AG04450 (cell line): ENCODE measurements at places on chromosomes 1 and 21.
A peak's percentile ranks its signal among the peaks of the same experiment; 100 is the strongest.

- no peak for DNase-seq
Observed at GRCh38 chr1:224132901-224133300, 19.0 kb downstream of the FBXO28 start.

- no peak for DNase-seq
Observed at GRCh38 chr1:160911441-160911840, 26.5 kb upstream of the ITLN1 start.

- no peak for DNase-seq
Observed at GRCh38 chr1:92443893-92444292, 42.8 kb downstream of the GFI1 start.

- no peak for DNase-seq
Observed at GRCh38 chr1:12773438-12773837, at the start of gene PRAMEF12. TSS of gene PRAMEF12 (plus strand) at chr1:12773738. CDS start at chr1:12774868, 1,130 bp downstream.

DNA sequence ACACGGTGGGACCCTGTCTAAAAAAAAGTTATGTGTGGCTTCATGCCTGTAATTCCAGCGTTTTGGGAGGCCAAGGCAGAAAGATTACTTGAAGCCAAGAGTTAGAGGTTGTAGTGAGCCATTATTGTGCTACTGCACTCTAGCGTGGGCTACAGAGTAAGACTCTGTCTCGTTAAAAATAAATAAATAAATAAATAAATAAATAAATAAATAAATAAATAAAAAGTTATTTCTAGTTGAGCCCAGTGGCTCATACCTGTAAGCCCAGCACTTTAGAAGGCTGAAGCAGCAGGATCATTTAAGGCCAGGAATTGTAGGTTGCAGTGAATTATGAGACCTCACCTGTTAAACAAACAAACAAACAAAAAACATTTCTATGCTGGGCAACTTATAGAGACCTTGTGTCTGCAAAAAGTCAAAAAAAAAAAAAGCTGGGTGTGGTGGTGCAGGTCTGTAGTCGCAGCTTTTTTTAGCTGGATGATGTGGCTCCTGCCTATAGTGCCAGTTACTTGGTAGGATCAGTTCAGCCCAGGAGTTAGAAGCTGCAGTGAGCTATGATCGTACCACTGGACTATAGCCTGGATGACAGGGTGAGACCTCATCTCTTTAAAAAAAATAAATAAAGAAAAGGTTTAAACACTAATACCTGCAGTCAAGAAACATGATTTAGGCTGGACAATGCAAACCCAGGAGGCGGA, 25.6 kb downstream of the GON4L start:
- DNase-seq: no peak

GRCh38 chr1:119008483-119009311, 20.6 kb upstream of the TBX15 start:
- peak; percentile 11 for DNase-seq

DNA sequence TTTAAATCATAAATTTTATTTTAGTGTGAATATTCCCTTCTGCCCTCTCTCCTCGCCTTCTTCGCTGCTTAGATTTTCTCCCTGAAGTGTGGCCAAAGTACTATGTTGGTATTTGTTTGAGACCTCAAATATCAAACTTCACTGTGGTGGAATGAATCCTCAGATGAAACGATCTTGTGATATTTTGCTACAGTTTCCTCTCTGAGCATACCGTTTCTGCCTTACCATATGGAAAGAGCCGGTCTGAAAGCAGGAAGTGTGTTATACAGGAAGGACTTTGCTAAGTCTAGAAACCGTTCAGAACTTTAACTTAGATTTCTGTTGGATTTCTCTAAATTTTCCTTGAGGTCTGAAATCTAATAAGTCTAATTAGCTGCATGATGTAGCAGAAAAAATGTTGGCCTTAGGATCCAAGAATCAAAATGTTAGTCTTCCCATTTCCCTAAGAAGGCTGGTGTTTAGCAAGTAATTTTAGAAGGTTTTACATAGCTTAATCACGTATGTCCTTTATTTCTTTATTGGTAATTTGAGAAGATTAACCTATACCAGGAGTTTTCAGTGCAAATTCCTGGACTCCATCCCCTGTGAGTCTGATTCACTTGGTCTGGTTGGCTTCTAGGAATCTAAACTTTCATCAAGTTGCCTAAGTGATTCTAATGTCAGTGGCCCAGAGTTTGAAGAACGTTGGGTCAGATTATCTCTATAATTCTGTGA, 30.7 kb downstream of the SDCCAG8 start:
- DNase-seq: no peak

- DNase-seq: no peak
Observed at GRCh38 chr1:151165281-151165737, 393 bp downstream of the LYSMD1 start.

- no peak for DNase-seq
Observed at GRCh38 chr1:38858833-38859560, 575 bp downstream of the RRAGC start.

GRCh38 chr1:6331543-6332273, 61.9 kb downstream of the ACOT7 start:
- no peak for DNase-seq

- no peak for DNase-seq
Observed at GRCh38 chr1:201603613-201604232, 64.8 kb downstream of the NAV1 start.

- DNase-seq: no peak
Observed at GRCh38 chr1:235601104-235601503, 48.5 kb downstream of the GNG4 start.

DNA sequence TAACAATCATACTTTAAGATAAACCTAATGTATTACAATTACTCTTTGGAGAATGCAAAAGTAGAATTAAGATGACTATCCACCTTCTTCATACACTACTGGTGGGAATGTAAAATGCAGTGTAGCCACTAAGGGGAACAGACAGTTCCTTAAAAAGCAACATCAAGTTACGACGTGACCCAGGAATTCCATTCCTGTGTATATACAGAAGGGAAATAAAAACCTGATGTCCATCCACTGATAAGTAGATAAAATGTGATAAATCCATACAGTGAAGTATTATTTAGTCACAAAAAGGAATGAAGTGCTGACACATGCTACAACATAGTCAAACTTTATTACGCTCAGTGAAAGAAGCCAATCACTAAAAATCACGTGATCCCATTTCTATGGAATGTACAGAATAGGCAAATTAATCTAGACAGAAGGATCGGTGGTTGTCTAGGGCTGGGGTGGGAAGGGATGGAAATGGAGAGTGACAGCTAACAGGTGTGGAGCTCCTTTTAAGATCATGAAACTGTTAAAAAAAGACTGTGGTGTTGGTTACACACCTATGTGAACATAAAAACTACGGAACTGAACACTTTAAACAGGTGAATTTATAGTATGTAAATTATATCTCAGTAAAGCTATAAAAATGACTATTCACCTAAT, 42.1 kb downstream of the NRIP1 start:
- no peak for DNase-seq

GRCh38 chr1:94859174-94859573, 39.0 kb downstream of the SLC44A3 start:
- DNase-seq: no peak

DNA sequence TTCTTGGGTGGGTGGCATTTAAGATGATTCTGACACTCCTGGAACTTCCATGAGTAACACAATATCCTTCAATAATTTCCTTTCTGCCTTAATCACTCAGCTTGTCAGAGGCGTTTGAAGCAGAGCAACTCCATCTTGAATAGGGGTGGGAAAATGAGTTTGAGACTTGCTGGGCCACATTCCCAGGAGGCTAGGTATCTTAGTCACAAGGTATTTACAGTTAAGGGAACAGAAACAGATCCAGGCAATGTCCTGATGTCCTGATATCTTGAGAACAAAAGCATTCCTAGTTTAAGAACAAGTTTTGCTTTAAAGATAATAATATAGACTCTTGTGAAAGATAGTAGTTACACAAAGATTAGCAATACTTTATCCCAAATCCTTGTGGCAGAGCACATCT, 76.6 kb upstream of the KIAA0040 start:
- no peak for DNase-seq

- no peak for DNase-seq
Observed at GRCh38 chr1:95073446-95073845, 695 bp upstream of the ALG14 start.

- DNase-seq: no peak
Observed at GRCh38 chr21:33055991-33056390, 13.9 kb upstream of the OLIG1 start.

- DNase-seq: no peak
Observed at GRCh38 chr1:64568171-64568450, 98.2 kb downstream of the CACHD1 start.

DNA sequence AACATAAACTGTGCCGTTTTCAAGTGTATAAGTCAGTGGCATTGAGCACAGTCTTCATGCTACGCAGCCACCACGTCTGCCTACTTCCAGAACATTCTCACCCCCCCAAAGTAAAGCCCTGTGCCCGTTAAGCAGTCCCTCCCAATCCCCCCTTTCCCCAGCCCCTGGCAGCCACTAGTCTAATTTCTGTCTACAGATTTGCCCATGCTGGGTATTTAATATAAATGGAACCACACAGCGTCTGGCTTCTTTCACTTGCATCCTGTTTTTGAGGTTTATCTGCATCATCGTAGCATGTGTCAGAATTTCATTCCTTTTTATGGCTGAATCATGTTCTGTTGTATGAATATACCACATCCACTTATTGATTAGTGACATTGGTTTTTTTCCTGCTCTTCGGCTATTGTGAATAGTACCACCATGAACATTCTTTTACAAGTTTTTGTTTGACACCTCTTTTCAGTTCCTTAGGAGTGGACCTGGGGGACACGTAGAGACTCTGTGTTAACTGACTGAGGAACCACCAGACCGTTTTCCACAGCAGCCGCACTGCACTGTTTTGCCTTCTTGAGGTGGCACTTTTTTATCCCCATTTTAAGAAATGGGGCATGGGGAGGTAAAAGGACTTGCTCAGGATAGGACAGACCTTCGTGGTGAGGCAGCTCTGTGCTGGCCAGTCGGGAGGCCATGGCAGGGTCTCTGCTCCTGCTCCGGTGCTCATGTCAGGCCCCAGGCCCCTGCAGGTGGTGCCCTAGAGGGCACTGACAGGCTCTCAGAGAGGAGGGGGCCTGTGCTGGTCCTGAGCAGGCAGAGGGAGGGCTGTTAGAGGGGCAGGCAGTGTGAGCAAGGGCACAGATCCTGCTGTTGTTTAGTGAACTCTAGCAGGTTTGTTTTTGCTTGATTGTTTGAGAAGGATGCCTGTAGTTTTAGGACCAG, 123.8 kb downstream of the PCBP3 start:
- no peak for DNase-seq

DNA sequence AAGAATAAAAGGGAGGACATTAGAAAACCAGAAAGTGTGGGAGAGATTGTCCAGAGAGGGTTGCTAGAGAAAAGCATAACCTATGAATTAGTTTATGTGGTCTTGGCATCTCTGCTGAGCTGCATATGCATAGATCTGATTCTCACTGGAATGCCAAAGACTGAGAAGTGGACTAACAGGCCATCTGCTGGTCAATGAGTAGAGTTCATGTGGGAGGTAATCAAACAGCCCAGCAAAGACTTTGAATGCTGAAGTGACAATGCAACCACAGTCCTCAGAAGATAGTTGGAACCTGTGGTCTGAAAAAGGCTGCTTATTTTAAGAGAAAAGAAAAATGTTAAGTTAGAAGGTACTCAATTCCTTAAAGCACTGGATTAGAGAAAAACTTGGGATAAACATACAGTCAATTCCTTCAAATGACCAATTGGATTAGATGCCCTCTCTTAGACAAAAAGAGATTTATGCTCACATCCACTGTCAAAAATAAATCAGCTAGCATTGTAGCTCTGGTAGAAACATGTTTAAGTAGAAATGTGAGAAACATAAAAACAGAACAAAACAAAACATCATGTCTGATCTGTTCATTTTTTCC, 382.8 kb downstream of the AMY1C start:
- no peak for DNase-seq

- DNase-seq: no peak
Observed at GRCh38 chr1:114610546-114611245, 29.3 kb upstream of the BCAS2 start.

GRCh38 chr1:172340520-172340919, 80.0 kb upstream of the C1orf105 start:
- no peak for DNase-seq

DNA sequence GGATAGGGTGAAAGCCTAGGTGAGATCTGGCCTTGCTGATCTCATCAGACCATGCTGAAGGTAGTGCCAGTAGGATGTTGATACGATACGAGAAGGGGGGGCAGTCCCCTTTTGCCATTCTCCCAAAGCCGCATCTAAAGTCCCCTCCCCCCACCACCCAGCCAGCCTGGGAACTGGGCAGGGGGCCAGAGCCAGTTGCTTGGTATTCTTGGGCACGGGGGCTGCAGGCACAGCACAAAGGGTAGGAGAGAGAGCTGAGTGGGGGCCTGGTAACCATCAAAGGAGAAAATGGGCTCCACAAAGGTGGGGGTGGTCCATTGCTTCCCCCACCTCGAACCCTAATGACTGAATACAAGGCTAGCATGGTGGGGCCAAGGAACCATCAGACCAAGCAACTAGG, 5.4 kb downstream of the PEA15 start:
- no peak for DNase-seq

GRCh38 chr1:202205523-202206190, 12.1 kb downstream of the LGR6 start:
- no peak for DNase-seq

GRCh38 chr1:18861082-18861481, 1.6 kb upstream of the TAS1R2 start:
- no peak for DNase-seq

GRCh38 chr1:156836041-156836654, 19.5 kb upstream of the SH2D2A start:
- no peak for DNase-seq

DNA sequence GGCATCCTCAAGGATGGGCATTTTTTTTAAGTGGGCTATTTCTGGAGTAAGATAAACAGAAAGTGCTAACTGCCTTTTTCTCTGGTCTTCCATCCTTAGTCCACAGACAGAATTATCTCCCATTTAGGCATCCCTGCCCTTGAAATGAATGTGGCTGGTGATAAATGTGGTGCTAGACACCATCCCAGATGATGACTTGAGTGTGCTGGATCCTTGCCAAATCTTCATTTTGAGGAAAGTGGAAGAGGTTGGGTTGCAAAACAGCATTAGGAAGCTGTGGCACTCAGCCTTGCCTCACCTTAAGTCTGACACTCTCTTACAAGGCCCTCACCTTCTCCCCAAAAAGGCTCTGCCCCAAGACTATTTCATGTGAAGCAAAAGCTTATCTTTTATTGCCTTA, 19.2 kb downstream of the MAB21L3 start:
- DNase-seq: no peak

GRCh38 chr1:236530959-236531358, 7.2 kb downstream of the LGALS8 start:
- no peak for DNase-seq

DNA sequence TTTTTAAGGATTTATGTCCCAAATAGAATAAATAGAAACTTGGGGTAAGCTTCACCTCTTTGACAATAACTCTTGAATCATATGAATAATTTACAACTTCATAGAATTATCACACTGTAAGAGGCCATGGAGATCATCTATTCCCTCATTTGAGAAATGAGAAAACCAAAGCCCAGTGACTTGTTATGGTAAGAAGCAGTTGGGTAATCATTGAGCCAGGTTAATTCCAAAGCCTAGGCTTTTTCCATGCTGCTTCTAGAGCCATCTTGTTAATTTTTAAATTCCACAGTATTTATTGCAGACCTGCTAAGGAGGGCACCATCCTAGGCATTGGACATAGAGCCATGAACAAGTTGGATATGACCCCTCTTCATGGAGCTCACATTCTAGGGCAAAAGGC, 160.5 kb downstream of the CDC7 start:
- DNase-seq: no peak
